H1 (cell line): ENCODE measurements at places on chromosomes 12 and 14.

DNA sequence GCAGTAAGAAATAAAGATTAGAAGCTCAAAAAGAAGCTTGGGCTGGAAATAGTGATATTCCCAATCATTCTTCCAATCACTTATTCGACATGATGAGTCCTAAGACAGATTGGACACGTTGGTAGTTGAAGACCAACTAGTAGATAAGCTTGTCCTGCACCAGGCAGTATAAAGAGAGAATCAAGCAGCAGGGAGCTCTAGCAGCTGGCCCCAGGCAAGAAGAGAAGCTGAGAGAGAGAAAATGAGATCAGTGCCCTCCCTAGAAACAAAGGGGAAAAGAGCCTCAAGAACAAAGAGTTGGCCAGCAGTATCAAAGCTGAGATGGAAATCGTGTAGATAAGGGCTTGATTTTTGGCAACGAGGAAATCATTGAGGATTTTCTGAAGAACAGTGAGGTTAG is 20.6 kb downstream of the RASSF8 start:
- no peak overlapping the region for H3K27ac ChIP-seq
- no peaks in the 10 kb centered on the region for H3K36me3 ChIP-seq
- no peaks in the 10 kb centered on the region for H3K27me3 ChIP-seq
- DNase-seq = no peak

DNA sequence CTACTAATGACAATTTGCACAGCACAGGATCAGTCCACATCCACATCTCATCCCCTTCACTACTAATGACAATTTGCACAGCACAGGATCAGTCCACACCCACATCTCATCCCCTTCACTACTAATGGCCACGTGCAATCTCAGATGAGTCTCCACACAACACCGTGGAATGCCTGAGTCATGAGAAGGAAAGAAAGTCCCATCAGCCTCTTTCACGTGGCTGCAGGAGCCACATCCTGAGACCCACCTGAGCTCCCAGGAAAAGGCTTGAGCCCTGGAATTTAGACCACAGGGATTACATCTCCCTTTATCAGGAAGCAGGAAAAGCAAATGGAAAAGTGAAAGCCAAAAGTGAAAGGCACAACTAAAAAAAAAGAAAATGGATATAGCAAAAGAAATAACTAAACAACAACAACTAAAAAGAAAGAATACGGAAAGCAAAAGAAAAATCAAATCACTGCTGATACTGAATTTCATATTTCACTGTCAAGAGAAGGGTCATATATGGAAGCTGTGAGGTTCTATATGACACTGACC is 1300.5 kb downstream of the TMEM121 start:
- no peaks in the 10 kb centered on the region for H3K4me1 ChIP-seq
- no peak for DNase-seq
- H3K27me3 ChIP-seq = no peaks in the 10 kb centered on the region

GRCh38 chr14:55720796-55721195 is 140.8 kb downstream of the KTN1 start:
- DNase-seq = no peak
- H3K36me3 ChIP-seq = no peaks in the 10 kb centered on the region
- no peak overlapping the region for H3K4me3 ChIP-seq

- H3K27me3 ChIP-seq = no peaks in the 10 kb centered on the region
- no peaks in the 10 kb centered on the region; the same call in 1 of the 2 replicates for H3K4me1 ChIP-seq
Measured at GRCh38 chr14:81454572-81455218, 54.6 kb upstream of the STON2 start.

DNA sequence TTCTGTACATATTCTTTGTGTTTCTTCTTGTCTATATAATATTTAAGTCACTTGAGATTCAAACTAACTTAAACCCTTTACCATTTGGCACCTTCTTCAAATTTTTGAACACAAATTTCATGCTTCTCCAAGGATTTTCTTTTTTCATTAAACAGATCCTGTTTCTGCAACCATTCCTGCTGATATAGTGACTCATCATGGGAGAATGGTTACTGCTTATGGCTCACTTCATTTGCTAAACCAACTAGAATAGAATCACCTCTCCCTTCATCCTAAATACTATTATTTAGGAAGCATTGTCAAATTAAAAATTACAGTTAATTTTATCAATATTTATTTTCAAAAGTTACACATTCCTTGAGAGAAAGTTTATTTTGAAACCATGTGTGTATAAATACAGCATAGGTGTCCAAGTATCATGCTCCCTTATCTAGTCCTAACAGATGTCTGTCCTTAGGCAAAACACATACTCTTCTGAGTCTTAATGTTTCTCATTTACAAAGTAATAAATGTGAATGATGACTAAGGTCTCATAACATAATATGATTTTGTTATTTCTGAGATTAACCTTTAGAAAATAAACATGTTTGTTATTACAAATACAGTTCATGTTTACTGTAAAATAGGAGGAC is 40.7 kb downstream of the PLCZ1 start:
- no peaks in the 10 kb centered on the region for H3K36me3 ChIP-seq
- H3K4me1 ChIP-seq = no peaks in the 10 kb centered on the region
- no peaks in the 10 kb centered on the region for H3K27me3 ChIP-seq
- no peak overlapping the region for H3K27ac ChIP-seq
- H3K4me3 ChIP-seq = no peak overlapping the region
- DNase-seq = no peak

DNA sequence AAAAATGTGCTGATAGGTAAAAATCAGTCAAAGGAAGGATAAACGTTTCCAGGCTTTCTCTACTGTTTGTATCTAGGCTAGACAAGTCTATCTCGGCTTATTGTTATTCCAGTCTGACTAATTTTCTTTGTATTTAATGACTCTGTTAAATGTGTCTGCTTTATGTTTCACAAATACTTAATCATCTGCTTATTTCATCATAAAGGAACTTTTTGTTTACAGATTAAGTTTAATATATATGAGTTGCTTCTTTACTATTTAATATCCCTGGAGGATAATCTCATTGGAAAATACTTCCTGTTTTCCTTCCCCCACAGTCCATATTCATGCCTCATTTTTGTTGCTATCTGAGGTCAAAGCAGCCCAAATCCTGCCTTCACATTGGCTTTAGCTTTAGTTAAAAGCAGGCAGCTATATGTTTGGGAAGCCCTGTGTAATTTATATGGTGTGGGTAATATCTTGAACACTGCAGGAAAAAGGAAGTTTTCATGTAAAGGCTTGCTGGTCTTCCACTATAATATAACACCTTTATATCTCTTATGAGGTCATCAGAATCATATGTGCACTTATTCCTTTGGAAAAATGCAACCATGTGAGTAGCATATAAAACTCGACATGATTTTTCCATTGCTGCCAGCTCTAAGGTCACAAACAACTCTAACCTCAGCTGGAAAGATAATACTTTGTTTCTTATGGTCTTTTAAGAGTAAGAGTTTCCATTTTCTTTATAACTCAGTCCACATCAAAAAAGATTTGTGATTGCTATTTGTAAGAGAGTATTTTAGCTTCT is 76.8 kb downstream of the ALX1 start:
- H3K4me1 ChIP-seq = no peaks in the 10 kb centered on the region
- H3K36me3 ChIP-seq = no peaks in the 10 kb centered on the region
- no peak overlapping the region for H3K4me3 ChIP-seq
- H3K27ac ChIP-seq = no peak overlapping the region
- no peaks in the 10 kb centered on the region for H3K27me3 ChIP-seq

DNA sequence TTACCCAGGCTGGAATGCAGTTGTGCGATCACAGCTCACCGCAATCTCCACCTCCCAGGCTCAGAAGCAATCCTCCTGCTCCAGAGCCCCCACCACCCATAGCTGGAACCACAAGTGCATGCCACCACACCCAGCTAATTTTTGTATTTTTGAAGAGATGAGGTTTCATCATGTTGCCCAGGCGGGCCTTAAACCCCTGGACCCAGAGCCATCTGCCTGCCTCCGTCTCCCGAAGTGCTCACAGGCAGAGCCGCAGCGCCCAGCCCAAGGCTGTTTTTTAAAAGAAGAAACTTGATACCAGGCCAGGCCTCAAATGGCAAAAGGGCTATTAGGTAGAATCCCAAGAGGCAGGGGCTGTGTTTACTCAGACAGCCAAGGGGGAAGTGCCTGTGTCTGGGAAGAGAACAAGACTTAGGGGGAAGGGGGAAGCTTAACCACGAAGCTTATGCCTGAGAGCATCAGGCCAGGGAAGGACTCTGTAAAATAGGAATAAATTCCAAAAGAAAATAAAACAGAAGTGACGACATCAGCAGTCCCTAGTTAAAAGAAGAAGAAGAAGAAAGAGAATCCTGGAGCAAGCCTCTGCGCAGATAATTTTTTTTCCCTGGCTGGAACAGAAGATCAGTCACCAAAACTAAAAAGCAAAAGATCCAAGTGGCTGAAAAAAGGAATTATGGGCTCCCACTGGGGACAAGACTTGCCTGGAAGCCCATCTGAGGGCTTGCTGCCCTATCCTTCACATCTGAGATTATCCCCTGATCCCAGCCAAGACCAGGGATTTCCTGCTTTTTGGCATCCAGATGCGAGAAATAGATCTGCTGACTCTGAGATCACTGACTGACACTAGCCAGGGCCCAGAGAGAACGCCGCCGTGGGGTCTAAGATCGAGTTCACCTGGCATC is 170.5 kb downstream of the NDUFA12 start:
- H3K4me1 ChIP-seq = peaks cover 10% of the 10 kb centered on the region
- no peak overlapping the region for H3K4me3 ChIP-seq
- no peaks in the 10 kb centered on the region for H3K27me3 ChIP-seq
- DNase-seq = peak; percentile 58
- no peak overlapping the region for H3K27ac ChIP-seq
- H3K36me3 ChIP-seq = no peaks in the 10 kb centered on the region

DNA sequence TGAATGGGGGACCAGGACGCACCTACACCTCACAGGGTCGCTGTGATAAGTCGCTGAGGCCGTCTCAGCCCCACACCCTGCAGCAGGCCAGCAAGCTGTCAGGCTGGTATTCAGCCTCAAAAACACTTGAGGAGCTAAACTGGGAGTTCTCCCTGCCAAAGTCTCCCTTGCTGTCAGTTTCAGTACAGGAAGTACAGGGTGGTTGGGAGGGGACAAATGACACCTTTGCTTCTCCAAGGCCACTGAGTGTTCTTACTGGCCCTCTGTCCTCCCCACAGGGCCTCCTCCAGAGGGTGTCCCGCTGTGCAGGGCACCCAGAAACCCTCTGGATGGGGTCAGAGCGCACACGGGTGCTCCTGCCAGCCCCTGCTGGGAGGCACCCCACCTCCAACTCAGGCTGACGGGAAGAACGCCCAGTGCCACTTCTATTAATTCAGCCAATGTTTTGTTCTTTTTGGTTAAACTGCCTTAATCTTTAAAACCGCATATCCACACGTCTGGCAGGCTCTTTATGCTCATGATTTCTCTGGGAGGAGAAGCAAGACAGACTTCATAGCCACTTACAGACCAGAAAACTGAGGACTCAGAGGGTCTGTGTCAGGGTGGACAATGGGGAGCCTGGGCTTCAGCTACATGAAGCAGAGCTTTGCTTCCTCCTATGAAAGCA is 75.9 kb downstream of the ITPK1 start:
- no peaks in the 10 kb centered on the region for H3K36me3 ChIP-seq
- H3K27ac ChIP-seq = no peak overlapping the region; the same call in 1 of the 2 replicates
- no peak overlapping the region for H3K4me3 ChIP-seq
- DNase-seq = no peak
- peaks cover 53% of the 10 kb centered on the region for H3K4me1 ChIP-seq

DNA sequence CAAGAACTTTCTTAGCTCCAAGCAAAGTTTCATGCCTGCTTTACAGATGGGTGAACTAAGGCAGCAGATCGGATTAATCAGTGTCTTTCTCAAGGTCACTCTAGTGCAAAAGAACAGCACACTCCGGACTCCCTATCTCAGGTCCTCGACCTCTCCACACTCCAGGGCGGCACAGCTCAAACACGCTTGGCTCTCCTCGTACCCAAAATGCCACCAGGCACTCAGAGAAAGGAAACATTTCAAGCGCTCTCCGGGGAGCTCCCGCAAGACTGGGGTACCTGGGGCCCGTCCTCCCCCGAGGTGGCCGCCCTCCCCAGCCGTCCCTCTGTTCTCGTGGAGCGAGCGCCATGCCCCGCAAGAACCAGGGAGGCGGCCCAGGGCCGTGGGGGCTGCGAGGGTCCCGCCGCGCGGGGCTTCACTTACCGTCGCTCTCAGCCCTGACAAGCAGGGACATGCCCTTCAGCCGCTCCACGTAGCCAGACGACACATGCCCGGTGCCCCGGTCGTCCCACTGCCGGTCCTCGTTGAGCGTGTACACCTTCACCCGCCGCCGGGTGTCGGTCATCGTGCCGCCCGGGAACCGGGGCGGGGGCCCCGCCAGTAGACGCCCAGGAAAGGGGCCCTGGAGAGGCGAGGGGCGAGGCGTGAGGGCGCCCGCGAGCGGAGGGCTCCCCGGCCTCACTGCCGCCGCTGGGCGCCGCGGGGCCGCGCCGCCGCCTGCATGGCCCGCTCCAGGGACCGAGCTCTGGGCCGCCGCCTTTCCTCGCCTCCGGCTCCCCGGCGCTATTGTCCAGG is 830 bp downstream of the PPP4R3A start:
- H3K36me3 ChIP-seq = no peaks in the 10 kb centered on the region
- H3K27me3 ChIP-seq = no peaks in the 10 kb centered on the region
- H3K27ac ChIP-seq = peak overlapping the region; percentile 97
- no peaks in the 10 kb centered on the region for H3K4me1 ChIP-seq

DNA sequence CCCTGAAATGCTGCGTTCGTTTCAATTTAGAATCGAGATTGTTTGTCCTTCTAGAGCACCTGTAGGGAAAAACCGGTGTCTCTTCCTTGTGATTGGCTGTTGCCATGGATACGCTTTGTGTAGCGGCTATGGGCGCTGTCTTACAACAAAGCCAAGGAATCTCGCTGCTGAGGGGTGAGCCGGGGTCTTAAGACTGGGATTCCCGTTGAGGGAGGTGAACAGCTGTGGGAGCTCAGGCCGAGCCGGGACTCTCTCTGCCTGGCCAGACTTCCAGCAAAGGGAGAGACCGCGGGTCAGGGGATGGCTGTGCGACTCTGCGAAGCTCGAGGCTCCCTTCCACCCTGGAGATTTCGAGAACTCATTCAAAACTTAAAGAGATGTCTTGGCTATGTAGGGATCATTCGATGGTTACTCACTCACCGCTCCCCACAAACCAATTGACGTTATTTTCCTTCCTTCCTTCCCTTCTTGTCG is at the start of the genes LRRIQ1 and TSPAN19:
LRRIQ1 (plus strand) TSS at position 118 of the 474 bp plus-strand sequence. CDS start 1,826 bp downstream, outside the sequence.
TSPAN19 (minus strand) TSS at position 44 of the 474 bp plus-strand sequence. CDS start 6,331 bp downstream, outside the sequence.
- H3K4me3 ChIP-seq = peak within 1 kb of the TSS; percentile 87
- H3K27me3 ChIP-seq = no peaks in the 10 kb centered on the region
- peak; percentile 70 for DNase-seq
- no peaks in the 10 kb centered on the region for H3K4me1 ChIP-seq
- H3K27ac ChIP-seq = peak within 1 kb of the TSS; percentile 78

DNA sequence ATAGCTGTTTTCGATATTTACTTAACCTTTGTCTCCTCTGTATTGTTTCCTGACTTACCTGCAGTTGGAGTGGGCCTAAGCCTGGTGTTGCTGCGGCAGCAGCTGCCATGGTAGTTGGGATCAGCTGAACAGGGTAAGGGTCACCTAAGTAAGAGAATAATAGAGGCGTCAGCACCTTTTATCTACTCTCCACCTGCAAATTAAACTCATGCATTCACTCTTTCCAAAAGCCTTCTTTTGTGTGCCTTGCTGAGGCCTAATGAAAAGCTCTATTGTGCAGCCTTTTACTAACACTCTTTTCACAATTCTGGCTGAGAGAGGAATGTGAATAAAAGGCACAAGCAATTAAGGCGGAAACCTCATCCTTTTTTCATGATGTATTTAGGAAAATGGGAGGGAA is 308.7 kb downstream of the SOX5 start:
- H3K36me3 ChIP-seq = no peaks in the 10 kb centered on the region
- H3K27me3 ChIP-seq = no peaks in the 10 kb centered on the region
- H3K27ac ChIP-seq = peak overlapping the region; percentile 39; the same call in 1 of the 2 replicates
- no peak overlapping the region for H3K4me3 ChIP-seq
- H3K4me1 ChIP-seq = peaks cover 14% of the 10 kb centered on the region; the same call in 1 of the 2 replicates
- DNase-seq = no peak

GRCh38 chr14:22163051-22163450 is 426.0 kb downstream of the DAD1 start:
- no peaks in the 10 kb centered on the region; the same call in 1 of the 2 replicates for H3K4me1 ChIP-seq
- no peak overlapping the region for H3K27ac ChIP-seq
- DNase-seq = no peak
- H3K27me3 ChIP-seq = no peaks in the 10 kb centered on the region
- H3K4me3 ChIP-seq = no peak overlapping the region
